EL (cell line): ENCODE measurements at places on chromosomes 7 and 10.
A peak's percentile ranks its signal among the peaks of the same experiment; 100 is the strongest.

- DNase-seq: peak; percentile 67
Observed at GRCh38 chr10:106705681-106706100, 458.8 kb downstream of the SORCS1 start.

- DNase-seq: peak; percentile 41
Observed at GRCh38 chr10:124648738-124649137, 95.4 kb downstream of the FAM53B start.

- DNase-seq: no peak
Observed at GRCh38 chr7:6256109-6256483, 16.3 kb downstream of the CYTH3 start.

DNA sequence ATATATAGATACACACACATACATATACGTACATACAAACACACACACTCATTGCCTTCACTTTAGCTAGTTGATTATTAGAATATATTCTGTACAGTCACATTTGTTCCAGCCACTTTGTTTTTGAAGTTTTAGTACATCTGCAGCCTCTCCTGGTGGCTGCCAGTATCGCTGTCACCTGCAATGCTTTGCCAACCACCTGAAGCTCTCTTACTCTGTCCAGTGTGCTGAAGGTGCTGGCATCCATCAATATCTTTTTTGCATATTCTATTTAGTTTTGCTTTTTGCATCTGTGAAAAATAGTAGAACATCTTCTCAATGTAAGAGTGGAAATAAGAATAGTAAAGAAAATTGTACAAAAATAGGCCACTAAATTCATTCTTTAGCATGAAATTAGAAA, 388.6 kb downstream of the EXOC4 start:
- DNase-seq: no peak

DNA sequence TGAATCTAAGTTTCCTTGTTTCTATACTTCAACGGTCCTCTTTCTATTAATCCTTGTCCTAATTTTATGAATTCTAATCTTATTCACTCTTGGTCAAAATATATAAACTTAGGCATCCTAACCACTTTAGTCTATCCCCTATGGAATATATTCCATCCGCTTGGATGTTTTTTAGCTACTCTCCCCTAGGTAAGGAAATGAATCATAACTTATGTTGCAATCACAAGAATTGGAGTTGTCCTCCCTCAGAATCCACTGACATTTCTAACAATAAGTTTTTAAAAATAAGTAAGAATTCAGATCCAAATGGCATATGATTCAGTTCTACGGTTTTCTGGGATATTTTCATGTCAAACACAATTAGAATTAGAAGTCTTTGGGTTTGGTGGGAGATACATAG, 1081.6 kb downstream of the SORCS1 start:
- peak; percentile 2 for DNase-seq

DNA sequence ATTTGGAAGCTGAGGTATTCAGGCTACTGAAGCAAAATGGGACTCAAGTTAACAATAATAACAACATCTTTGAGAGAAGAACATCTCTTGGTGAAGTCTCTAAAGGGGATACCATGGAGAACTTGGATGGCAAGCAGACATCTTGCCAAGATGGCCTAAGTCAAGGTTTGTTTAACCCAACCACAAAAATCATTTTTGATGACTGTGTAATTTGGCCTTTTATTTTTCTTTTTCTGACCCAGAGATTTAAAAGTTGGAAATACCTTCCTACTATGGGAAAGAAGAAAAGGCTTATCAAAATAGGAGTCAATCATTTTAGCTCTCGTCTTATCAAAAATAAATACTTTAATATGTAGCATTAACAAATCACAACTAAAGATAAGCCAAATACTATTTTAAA, 72.4 kb downstream of the PON1 start:
- no peak for DNase-seq
